Activated CD8-positive, alpha-beta T cell treated with anti-CD3 and anti-CD28 coated beads for 36 hours (primary cell): ENCODE measurements at places on chromosomes 5 and 9. TPM values are rescaled to one million over a fixed set of nuclear protein-coding genes. Genes with fewer than 3 reads are reported as not detected.

SPINK7 gene
- not detected for total RNA-seq

SPTLC1 gene
- total RNA-seq = 39.6 TPM

NPDC1 gene
- total RNA-seq = 18.2 TPM

PCDHB7 gene
- not detected for total RNA-seq
